ENCODE measurements at places on chromosomes 4 and X.

- no peak for DNase-seq
These were observed 131.5 kb upstream of the CENPE start for GRCh38 chr4:103329642-103330041.

GRCh38 chrX:51876441-51876840 lies 17.0 kb upstream of the MAGED1 start:
- DNase-seq: no peak

DNA sequence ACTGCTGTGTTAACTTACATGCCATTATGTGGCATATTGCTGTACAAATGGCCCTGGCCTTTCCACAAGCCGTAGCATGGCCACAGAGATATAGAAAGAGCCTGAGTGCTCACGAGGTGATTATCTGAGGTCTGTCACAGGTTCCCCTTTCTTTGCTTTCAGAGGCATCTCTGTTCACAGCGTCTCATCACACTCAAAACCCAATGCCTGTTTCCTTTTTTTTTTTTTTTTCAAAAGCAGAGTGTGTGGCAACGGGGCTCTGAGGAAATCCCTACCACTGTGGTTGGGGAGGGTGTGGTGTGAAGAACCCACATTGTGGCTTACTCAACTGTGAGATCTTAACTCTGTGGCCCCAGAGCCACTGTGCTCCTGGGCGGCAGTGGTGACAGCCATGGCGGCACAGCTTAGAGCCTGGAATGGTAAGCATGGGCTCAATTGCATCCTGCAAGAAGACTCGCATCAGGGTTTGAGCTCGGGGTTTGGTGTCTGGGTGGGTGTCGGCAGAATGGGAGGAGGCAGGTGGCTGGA lies 30.8 kb downstream of the RTL5 start:
- no peak for DNase-seq

DNA sequence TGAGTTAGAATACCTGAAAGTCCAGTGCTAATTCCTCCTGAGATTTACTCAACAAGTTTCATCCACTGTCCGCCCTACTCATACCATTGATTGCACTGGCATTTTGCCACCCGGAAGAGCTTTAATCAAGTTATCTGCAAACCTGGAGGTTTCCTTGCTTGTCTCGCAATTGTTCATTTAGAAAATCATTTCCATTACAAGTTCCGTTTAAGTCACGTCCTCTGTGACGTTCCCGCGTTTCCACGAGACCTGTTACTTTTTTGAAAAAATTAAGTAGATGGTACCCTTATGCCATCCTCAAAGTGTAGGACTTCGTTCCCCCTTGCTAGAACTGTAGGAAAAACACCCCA lies 761 bp upstream of the FRYL start:
- peak; percentile 9 for DNase-seq

DNA sequence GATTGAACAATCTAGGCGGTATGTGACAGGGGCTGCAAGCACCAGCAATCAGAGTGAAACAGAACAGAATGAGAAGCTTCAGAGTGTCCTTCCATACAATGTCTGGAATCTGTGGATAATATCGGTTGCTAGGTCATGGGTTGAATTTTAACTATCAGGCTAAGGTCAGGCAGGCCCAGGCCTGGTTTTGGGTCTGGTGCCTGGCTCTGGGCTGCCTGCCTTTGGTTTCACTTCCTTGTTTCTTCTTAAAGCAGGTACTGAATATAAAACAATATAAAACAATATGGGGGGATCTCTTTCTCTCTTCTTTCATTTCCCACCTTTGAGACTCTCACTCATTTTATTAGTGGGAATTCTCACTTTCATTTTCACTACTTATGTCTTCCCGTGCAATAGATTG lies 962.0 kb downstream of the CCSER1 start:
- DNase-seq: no peak

DNA sequence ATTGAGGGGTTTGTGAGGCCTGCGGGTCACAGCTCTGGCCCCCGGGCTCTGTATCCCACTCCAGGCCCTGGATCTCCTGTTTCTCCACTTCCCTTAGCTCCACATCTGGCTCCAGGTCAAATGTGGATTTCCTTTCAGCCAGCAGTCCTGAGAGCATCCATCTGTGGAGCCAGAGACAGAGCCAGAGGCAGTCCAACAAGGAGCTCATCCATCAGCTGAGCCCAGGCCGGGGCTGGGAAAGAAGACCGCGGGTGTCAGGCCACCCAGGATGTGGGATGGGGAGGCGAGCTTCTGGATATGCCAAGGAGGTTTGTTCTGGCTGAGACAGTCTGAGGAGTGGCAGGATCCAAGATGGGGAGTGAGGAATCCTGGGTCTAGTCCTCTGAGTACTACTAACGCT lies 91.7 kb downstream of the EFNB1 start:
- no peak for DNase-seq

DNA sequence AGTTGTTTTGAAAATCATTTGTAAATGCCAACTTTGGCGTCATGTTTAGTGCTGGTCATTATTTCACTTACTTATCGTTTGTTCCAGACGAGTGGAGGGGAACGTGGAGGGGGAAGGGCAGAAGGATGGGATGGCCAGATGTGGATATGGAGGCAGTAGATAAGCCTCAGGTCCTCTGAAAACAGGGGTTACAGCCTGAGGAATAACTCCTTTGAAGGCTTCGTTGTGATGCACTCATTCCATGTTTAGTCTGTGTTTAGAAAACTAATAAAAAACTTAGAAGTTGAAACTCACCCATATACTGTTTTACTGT lies 1.1 kb downstream of the MOB1B start:
- DNase-seq: peak; percentile 59

- no peak for DNase-seq
These were observed 97.2 kb upstream of the ACSL4 start for GRCh38 chrX:109830157-109830703.

- no peak for DNase-seq
These were observed 45.7 kb downstream of the ING2 start for GRCh38 chr4:183550345-183551093.

- DNase-seq: no peak
These were observed 70.3 kb downstream of the TMEM154 start for GRCh38 chr4:152609481-152609880.

GRCh38 chrX:15815779-15816437 lies 25.6 kb downstream of the ZRSR2 start:
- peak; percentile 59 for DNase-seq

DNA sequence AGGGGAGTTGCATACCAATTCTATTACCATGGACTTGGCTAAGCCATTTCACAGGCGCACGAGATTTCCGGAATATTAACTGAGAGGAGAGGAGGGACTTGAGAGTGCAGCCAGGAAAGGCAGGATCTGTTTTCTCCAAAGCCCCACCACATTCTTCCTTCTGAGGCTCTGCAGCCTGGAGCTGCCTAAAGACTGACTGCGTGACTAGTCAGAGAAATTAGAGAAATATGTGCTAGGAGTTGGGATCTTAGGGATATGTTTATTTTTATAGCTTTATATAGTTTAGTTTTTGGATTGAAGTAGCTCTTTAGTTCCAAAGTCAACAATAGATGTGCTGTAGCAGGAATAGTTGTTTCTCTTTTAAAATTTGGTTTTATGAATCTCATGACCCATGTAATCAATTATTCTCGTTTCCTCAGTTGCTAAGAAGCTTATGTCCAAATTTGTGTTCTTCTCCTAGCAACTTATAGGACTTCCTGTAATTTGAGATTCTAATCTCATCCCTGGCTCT lies 300.1 kb upstream of the DDX53 start:
- DNase-seq: no peak

DNA sequence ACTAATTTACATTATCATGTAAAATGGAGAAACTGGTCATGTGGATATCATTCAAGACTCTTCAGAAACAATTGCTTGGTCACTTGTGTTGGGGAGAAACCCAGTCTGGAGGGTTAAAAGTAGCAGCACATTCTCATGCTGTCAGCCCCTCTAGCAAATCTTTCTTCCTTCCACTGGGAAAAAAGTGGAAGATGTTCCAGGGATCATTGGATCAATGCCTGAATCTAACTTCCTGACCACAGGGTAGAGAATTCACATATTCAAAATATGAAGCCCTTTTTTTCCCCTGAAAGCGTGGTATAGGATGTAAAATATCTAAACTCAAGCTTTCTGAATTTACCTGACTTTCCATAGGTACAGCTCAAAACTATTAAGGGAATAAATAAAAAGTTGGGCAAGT lies 98.0 kb downstream of the CXCL13 start:
- no peak for DNase-seq

- no peak for DNase-seq
These were observed 141.8 kb downstream of the CBR4 start for GRCh38 chr4:168868044-168868781.

GRCh38 chr4:58368221-58368620 lies 1258.0 kb upstream of the IGFBP7 start:
- no peak for DNase-seq

DNA sequence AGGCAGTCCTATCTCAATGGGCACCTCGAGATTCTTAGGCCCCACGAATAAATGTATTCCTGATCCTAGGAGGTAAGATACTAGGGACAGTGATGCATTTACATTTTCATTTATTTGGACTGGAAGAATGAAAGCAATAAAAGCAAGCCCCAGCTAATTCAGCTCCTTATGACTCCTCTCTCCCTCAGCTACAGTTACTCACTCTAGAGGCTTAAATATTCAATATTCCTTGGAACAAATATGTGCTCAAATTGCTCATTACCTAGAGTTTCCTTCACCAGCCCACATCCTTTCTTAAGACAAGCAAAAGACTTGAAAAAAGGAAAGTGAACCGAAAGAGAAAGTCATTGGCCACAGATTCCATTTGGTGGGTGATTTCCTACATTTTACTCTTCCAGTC lies 13.9 kb downstream of the PAGE2 start:
- DNase-seq: no peak

DNA sequence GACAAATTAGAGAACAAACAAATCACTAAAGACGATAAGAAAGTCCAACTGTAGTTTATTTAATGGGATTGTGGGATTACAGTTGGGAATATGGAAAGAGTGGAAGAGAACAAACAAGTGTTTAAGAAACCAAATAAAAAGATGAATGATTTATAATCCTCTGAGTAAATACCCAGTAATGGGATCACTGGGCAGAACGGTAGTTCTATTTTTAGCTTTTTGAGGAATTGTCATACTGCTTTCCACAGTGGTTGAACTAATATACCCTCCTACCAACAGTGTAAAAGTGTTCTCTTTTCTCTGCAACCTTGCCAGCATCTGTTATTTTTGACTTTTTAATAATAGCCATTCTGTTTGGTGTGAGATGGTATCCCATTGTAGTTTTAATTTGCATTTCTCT lies 15.0 kb downstream of the C4orf51 start:
- DNase-seq: no peak

DNA sequence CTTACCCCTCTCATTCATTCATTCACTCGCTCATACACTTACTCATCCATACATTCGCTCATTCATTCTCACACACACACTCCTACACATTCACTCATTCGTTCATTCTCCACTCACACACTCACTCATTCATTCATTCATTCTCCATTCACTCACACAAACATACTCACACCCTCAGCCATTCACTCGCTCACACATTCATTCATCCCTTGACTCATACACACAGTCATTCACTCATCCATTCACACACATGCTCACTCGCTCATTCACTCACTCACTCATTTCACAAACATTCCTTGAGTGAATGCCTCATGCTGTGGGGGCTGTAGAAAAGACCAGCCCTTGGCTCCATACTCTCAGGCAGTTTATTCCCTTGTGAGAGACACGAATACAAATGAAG lies 151.1 kb upstream of the MAMLD1 start:
- DNase-seq: no peak

DNA sequence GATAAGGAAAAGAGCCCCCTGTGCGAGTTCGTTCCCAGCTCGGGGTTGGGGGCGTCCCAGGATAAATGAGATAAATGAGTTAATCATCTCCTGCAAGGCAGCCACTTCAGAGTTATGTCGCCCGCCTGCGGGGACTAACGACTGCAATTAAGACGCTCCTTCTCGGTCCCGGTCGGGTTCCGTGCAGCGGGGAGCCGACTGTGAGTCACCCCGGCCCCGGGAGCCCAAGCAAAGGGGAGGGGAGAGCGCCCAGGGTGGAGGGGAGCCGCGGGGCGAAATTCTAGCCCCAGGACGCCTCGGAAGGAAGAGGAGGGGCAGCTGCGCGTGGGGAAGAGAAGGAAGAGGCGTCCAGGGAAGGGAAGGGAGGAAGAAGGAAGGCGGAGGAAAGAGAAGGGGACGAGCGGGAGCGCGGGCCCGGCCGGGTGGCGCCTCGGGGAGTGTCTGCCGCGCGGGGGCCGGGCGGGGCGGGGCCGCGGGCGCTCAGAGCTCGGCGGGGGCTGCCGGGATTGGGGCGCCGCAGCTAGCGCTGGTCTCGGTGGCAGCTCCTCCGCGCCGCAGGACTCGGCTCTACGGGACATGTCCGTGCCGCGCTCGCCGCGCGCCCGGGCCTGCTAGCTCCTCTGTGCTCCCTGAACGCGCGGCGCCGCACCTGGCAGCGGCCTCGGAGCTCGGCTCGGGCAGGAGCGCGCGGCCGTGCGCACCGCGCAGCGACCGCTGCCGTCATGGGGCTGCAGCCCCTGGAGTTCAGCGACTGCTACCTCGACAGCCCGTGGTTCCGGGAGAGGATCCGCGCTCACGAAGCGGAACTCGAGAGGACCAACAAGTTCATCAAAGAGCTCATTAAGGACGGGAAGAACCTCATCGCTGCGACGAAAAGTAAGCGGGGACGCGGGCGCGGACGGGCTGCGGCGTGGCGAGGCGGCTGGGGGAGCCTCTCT lies at the start of gene ARHGAP10:
Gene ARHGAP10, plus strand, starts transcription at position 509 of the 938 bp plus-strand sequence. Its CDS starts 214 bp downstream, at position 723.
- DNase-seq: peak; percentile 85

- DNase-seq: no peak
These were observed 5.8 kb downstream of the TSC22D3 start for GRCh38 chrX:107769581-107770317.

DNA sequence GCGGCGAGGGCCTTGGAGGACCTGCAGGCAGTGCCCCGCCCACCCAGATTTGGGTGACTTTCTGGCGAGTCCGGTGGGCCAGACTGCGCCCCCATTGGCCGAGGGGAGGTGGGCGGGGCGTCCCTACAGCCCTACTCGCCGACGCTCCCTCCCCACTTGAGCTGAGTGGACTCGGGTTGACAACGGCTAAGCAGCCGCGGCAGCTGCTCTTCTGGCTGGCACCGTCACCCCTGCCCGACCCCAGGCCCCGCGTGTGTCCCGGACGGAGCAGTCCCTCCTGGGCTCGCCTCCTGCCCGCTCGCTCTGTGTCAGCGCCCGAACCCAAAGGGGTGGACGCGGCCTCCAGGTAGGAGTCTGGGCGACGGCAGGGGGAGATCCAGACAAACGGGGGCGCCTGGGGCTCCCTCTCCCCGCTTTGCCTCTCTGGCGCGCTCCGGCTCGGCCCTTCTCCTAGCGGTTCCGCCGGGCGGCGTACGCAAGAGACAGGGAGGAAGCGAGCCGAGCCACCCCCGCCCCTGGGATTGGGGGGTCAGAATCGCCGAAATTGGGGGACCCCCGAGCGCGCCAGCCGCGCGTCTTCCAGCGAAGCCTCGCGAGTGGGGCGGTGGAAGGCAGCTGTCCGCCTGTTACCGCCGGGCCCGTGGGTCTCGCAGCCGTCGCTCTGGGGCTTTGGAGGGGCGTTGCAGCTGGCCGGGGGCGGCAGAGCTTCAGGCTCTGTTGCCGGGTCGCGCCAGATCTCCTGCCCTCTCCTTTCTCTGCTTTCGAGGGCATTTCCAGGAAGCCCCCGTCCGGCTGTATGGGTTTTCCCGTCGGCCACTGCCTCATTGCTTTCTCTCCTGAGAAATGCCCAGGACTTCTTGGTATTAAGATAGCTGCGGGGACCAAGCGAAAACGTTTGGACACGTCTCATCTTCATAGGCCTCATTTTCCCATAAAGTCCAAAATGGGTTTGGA lies 46.3 kb downstream of the STARD8 start:
- peak; percentile 90 for DNase-seq
